ENCODE measurements at places on chromosomes 2 and 18.

- no peak for DNase-seq
These were observed 172.8 kb downstream of the ANTXR1 start for GRCh38 chr2:69185807-69186206.

GRCh38 chr2:191428141-191428540, 182.9 kb downstream of the MYO1B start:
- DNase-seq: no peak

DNA sequence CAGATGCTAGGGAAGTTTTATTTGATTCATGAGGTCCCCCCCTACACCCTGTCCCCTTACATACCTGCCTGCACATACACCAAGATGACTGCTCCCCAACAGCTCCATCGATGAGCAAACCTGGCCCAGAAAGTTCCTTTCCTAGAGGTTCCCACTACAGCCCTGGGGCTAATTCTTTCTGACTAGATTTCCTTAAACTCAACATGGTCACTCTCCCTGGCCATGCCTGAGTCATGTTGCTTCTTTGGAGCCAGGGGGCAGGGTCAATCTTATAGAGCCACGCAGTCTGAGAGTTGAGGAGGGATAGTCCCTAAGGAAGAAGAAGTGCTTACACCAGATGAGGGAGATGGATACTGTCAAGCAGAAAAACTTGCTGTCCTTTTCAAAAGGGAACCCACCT, 67.7 kb upstream of the GLI2 start:
- no peak for DNase-seq

DNA sequence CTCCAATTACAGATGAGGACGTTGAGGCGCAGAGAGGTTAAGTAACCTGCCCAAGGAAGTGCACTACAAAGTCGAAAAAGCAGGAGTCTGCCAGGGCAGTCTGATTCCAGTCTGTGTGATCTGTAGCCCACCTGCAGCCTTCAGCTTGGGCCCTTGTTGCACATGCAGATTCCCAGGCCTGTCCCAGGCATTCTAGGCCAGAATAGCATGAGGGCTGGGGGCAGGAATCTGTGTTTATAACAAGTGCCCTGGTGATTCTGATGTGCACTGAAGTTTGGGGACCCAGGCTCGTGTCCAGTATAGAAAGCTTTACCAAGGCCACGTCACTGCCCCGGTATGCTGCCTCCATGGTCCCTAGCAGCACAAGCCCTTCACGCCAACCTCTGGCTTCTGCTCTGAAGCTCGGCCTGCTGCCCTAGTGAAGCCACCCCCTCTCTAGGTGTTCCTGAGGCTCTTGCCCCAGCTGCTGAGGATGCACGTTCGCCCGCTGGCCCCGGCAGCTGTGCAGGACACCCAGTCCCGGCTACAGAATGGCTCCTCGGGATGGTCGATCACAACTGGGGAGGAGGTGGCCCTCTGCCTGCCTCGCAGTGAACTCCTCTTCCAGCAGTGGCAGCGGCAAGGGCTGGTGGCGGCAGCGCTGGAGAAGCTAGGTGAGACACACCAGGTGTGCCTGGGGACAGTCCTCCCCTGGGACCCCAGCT, 4.6 kb downstream of the CHRNG start:
- no peak for DNase-seq

DNA sequence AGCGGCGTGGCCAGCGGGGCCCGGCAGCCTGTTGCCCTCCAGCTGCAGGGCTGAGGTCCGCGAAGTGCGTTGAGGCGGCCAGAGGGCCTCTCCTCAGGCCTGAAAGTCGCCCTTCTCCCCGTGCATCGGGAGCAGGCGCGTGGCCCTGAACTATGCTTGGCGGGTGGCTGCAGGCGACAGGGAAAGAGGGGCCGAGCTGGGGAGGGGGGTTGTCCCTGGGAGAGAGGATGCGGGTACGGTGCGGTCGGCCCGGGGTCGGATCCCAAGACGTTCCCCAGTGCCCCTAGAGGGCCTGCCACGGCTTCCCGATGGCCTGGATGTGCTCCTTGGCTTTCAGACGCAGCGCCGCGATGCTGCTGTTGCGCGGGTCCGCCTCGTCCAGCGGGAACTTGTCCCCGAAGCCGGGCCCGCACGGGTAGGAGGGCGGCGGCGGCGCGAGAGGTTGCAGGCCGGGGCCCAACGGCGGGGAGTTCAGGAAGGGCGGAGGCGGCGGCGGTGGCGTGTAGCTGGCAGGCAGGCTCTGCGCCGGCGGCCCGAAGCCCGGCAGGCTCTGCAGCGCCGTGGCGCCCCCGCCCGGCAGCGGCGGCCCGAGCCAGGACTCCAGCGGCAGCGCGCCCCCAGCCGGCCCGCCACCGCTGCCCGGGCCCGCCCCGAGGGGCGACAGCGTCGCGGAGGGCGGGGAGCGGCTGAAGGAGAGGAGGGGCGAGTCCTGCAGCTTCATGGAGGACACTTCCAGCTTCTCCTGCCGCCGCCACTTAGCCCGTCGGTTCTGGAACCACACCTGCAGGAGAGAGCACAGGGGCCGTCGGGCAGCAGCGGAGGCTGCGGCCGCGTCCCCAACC, 4.3 kb downstream of the RAX start:
- DNase-seq: peak; percentile 32

GRCh38 chr2:80058562-80058961, 246.0 kb downstream of the LRRTM1 start:
- no peak for DNase-seq

DNA sequence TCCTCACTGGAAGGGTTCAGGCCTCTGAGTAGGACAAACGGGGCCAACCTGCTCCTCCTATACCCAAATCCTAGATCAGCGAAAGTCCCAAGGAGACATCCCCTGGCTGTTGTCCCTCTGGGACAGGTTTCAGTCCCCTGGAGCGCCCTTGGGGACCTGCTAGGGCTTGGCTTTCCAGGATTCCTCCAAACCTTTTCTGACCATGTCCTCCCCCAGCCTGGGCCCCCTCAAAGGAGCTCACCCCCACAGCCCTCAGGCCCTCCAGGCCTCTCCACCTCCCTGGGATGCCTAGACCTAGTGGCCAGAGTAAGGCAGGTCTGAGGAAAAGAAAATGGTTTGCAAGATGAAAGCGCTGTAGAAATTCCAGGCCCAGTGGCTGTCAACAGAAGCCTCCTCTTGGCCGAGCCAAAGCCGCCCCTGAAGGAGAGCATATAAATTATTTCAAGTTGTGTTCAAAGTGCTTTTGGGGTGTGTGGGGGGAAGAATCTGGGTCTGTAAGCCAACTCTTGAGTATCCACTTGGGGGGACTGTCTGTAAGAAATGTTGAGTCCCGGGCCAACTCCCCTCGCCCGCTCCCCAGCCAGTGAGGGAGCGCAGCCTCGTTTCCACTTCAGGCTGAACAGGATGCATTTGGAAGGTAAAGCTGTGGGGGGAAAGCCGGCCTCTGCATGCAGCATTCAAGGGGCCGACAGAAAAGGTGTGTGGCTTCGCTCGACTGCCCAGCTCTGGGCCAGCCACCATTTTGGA, 158.6 kb downstream of the DYSF start:
- no peak for DNase-seq

GRCh38 chr18:13374468-13375301, 156.1 kb downstream of the LDLRAD4 start:
- no peak for DNase-seq

DNA sequence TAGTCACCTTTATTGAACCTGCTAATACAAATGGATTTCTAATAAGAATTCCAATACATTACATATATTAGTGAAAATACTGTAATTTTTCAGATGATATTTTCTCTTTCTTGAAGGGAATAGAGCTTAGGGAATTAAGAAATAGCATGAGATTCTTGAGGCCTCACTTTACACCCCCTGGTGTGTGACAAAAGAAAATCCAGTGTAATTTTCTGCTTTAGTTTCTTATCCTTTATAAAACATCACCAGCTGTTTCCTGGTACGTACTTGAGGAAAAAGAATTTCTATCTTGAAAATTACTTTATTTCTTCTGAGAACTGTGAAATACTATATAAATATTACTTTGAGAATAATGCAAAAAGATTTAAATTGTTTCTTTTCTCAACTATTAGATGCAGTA, 71.6 kb downstream of the CLIP4 start:
- no peak for DNase-seq

GRCh38 chr18:30486856-30487255, 555.7 kb downstream of the DSC3 start:
- no peak for DNase-seq

GRCh38 chr2:237397072-237397471, 16.9 kb downstream of the COL6A3 start:
- no peak for DNase-seq

GRCh38 chr2:213496226-213496625, 212.0 kb downstream of the SPAG16 start:
- DNase-seq: no peak

- DNase-seq: no peak
These were observed 50.0 kb downstream of the EML4 start for GRCh38 chr2:42219160-42219559.

- no peak for DNase-seq
These were observed 24.7 kb upstream of the EPG5 start for GRCh38 chr18:45991788-45992187.

GRCh38 chr2:125861461-125861860, 794.5 kb upstream of the GYPC start:
- DNase-seq: no peak

GRCh38 chr2:117985092-117985491, 28.8 kb downstream of the CCDC93 start:
- DNase-seq: no peak

DNA sequence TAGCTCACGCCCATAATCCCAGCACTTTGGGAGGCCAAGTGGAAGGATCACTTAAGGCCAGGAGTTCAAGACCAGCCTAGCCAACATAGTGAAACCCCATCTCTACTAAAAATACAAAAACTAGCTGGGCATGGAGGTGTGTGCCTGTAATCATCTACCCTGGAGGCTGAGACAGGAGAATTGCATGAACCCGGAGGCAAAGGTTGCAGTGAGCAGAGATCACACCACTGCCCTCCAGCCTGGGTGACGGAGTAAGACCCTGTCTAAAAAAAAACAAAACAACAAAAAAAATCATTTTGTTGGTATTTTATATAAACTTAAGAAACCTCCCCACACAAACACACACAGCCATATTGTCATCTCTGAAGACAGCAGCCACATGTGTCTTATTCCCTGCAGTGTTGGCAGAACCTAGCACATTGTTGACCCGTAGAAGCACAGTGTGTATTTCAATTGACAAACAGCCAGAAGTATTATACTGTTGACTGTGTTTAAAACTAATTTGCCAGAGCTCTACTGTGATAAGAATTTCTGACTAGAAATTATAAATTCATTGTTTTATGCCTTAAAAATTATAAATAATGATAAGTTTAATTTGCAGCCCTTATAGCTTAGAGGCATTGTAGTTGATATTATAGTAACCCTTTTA, 68.1 kb downstream of the DNAJC10 start:
- no peak for DNase-seq

DNA sequence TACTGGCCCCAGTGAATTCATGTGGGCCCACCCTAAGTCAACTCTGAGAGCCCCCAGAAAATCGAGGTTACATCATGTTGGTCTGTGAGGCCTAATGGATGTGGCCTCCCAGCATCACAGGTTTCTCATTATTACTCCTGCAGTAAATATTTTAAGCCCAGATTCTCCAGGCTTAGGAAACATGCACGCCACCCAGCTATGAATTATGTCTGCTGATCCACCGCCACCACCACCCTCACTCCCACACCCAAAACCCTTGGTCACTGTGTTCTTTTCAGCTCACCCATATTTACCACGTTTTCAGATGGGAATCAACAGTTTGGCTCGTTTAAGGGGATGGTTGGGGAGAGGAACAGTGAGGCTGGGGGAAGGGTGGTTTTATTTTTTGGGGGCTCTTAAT, 128.6 kb downstream of the NCK2 start:
- no peak for DNase-seq

DNA sequence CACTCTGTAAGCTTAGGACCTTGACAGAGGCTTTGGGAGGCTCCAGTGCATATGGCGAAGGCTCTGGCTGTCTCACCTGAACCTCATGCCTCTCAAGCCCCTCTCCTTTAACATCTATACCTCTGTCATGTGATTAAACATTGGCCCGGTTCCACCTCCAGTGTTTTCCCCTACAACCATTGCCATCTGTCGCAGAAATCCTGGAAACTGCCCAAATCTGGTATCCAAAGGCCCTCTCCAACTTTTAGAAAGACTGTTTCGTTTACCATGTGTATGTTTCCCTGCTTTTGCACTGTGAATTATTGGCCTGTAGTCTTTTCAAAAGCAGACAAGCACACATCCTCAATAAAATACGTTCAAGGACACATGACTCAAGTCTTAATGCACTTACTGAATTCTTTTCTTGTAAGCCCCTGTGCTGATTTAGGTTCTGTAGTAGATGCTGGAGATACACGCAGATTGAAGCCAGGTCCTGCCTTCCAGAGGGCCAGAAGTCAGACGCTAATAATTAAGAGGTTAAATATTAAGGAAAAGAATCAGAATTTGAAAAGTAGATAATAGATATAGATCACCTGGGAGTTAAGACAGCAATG, 386.4 kb upstream of the SLC14A2 start:
- no peak for DNase-seq

DNA sequence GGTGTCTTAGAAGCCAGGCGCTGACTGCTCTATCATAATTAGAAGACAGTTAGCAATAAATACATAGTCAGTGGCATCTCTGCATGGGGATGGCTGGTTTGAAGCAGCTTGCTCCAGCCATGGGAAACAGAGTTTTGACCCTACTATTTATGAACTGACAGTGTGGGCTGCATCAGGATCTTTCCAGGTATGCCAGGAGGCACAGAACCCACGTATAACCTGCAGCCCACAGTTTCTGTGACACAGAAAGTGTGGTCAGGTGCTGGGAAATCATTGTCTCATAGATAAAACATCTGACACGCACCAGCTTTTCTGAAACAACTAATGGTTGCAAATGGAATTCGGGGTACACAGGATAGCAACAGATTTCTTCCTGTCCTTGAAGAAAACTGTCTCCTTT, 34.7 kb downstream of the INPP4A start:
- no peak for DNase-seq

GRCh38 chr2:227855440-227855839, 16.0 kb upstream of the DAW1 start:
- DNase-seq: no peak

- no peak for DNase-seq
These were observed 34.0 kb upstream of the TMEM178A start for GRCh38 chr2:39631718-39632117.
